ENCODE measurements at places on chromosomes 11 and 22. TPM values are rescaled to one million over a fixed set of nuclear protein-coding genes. Genes with fewer than 3 reads are reported as not detected.
A peak's percentile ranks its signal among the peaks of the same experiment; 100 is the strongest.

DNA sequence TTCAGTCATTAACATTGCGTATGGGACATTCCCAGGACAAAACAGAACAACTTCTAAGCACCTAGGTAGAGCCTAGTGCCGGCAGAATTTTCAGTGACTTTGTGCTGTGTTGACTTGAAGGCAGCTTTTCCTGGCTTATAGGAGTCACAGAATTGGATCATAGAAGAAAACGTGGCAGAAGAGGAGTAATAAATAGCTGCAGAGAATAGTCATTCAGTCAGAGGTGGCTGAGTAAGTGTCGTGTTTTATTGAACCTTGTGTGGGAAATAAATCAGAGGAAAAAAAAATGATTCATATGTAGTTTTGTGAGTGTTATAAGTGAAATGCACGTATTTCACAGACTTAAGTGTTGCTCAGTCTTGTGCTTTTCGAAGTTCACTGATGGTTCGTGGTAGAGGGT lies 2.1 kb downstream of the BARX2 start:
- DNase-seq = no peak
- H3K4me1 ChIP-seq = no peaks in the 10 kb centered on the region
- H3K27ac ChIP-seq = no peak overlapping the region
- H3K36me3 ChIP-seq = no peaks in the 10 kb centered on the region

- no peaks in the 10 kb centered on the region for H3K4me1 ChIP-seq
- no peak for DNase-seq
- no peak overlapping the region for H3K4me3 ChIP-seq
- H3K27ac ChIP-seq = no peak overlapping the region
- no peaks in the 10 kb centered on the region for H3K27me3 ChIP-seq
- H3K36me3 ChIP-seq = peaks cover 44% of the 10 kb centered on the region
These were observed 16.3 kb downstream of the KDELR3 start for GRCh38 chr22:38484244-38484643.

DNA sequence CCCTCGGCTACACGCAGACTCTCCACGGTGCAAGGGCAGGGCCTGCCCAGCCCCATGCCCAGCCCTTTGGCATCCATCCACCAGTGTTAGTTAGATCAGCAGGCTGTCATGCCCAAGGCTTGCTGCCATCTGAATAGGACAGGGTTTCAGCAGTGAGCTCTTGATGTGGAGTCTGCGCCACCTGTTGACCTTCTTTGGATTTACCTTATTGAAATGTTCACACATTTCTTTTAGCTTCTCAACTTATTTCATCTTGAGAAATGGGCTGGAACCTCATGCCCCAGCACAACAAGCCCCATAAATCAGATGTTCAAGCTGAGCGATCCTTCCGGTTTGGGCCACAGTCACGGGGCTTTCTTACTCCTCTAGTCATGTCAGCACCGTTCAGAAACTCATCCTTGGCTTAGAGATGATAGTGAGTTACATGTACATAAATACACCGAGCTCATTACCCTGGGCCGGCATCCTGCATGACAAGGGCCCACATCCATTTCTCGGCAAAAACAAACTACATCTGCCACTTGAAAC lies 61.7 kb downstream of the PARVB start:
- H3K27me3 ChIP-seq = no peaks in the 10 kb centered on the region
- H3K36me3 ChIP-seq = peaks cover 13% of the 10 kb centered on the region
- peak; percentile 27 for DNase-seq
- no peak overlapping the region for H3K4me3 ChIP-seq

Gene PRODH
- total RNA-seq = 0.13 TPM

DNA sequence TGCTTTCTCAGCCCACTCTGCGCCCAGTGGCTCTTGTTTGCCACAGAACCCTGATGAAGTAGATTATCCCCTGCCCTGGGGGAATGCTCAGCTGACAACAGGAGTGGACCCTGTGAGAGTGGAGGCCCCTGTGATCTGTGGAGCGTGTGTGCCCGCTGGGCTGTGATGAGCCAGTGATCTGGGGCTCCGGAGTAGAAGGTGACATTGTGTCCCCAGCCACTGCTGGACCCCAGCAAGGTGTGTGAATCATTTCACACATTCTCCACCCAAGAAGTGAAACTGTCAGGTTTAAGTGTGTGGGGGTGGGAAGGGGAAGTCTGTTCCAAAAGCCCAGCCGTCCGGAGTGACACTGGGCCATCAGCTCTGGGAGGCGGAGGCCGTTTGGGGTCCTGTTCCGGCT lies 33.1 kb upstream of the GRAMD4 start:
- no peaks in the 10 kb centered on the region for H3K27me3 ChIP-seq
- peak overlapping the region; percentile 78 for H3K27ac ChIP-seq
- H3K4me1 ChIP-seq = peaks cover 54% of the 10 kb centered on the region
- peak overlapping the region; percentile 65 for H3K4me3 ChIP-seq

DNA sequence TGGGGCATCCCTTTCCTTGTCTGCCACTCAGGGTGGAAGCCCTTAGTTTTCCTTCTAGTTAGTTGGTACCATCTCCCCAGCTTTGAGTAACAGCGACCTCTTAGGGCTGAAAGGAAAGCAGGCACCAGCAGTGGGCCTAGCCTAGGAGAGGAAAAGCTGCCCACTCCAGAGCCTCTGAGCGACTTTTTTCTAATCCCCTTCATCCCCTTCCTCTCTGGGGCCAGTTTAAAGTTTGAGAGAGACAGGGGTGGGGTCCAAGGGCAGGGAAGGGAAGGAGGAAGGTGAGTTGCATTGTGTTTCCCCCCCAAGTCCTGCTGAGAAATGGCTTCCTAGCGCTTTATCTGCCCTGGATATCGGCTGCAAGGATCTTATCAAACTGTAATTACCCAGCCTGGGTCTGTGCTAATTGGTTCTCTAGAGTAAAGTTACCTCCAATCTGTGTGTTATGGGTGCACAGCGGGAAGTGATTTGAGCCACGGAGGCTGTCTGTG lies 573.9 kb upstream of the CADM1 start:
- DNase-seq = no peak
- H3K27ac ChIP-seq = no peak overlapping the region
- no peak overlapping the region for H3K4me3 ChIP-seq
- H3K36me3 ChIP-seq = no peaks in the 10 kb centered on the region

GRCh38 chr11:88344869-88345268 lies 7.3 kb upstream of the CTSC start:
- no peak overlapping the region for H3K27ac ChIP-seq
- H3K36me3 ChIP-seq = no peaks in the 10 kb centered on the region
- no peak for DNase-seq
- H3K4me1 ChIP-seq = peaks cover 18% of the 10 kb centered on the region

GRCh38 chr11:107750313-107750712 lies 38.5 kb upstream of the SLN start:
- no peak for DNase-seq
- H3K4me1 ChIP-seq = no peaks in the 10 kb centered on the region
- H3K27me3 ChIP-seq = no peaks in the 10 kb centered on the region
- H3K27ac ChIP-seq = no peak overlapping the region

Gene PTPN5
- total RNA-seq = not detected

- no peaks in the 10 kb centered on the region for H3K36me3 ChIP-seq
- H3K27me3 ChIP-seq = no peaks in the 10 kb centered on the region
- H3K27ac ChIP-seq = no peak overlapping the region
- H3K4me3 ChIP-seq = no peak overlapping the region
These were observed 16.3 kb downstream of the LTO1 start for GRCh38 chr11:69658626-69659450.

- H3K4me1 ChIP-seq = no peaks in the 10 kb centered on the region
- H3K27ac ChIP-seq = no peak overlapping the region
- DNase-seq = no peak
- H3K4me3 ChIP-seq = no peak overlapping the region
These were observed 268.2 kb upstream of the C11orf87 start for GRCh38 chr11:109153836-109154235.

Gene CELF1
- 106 TPM for total RNA-seq

- no peak overlapping the region for H3K27ac ChIP-seq
- H3K4me3 ChIP-seq = no peak overlapping the region
- DNase-seq = no peak
- H3K27me3 ChIP-seq = no peaks in the 10 kb centered on the region
- no peaks in the 10 kb centered on the region for H3K4me1 ChIP-seq
- peaks cover 30% of the 10 kb centered on the region for H3K36me3 ChIP-seq
These were observed 32.1 kb downstream of the APOL1 start for GRCh38 chr22:36285017-36285416.

DNA sequence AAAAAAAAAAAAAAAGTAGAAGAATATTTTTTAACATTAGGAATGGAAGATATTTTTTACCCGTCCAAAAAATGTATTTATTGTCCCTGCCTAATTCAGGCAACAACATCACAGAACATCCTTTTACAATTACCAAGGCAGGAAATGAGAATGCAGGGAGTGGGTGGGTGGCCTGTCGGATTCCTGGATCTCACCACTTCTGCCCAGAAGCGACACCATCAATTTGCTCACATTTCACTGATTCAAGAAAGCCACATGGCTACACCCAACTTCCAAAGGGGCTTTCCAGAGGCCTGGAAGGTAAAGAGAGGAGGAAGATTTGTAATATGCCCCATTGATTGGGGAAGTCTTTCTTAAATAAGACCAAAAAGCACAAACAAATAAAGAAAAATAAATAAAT lies 93.8 kb upstream of the CLPB start:
- no peak overlapping the region for H3K4me3 ChIP-seq
- H3K27me3 ChIP-seq = no peaks in the 10 kb centered on the region
- H3K4me1 ChIP-seq = peaks cover 3% of the 10 kb centered on the region
- H3K36me3 ChIP-seq = no peaks in the 10 kb centered on the region
- no peak for DNase-seq

- H3K4me3 ChIP-seq = no peak overlapping the region
- H3K36me3 ChIP-seq = no peaks in the 10 kb centered on the region
- no peaks in the 10 kb centered on the region for H3K27me3 ChIP-seq
- H3K27ac ChIP-seq = no peak overlapping the region
- H3K4me1 ChIP-seq = peaks cover 11% of the 10 kb centered on the region
These were observed 84.0 kb downstream of the RPS6KA4 start for GRCh38 chr11:64443001-64443400.

DNA sequence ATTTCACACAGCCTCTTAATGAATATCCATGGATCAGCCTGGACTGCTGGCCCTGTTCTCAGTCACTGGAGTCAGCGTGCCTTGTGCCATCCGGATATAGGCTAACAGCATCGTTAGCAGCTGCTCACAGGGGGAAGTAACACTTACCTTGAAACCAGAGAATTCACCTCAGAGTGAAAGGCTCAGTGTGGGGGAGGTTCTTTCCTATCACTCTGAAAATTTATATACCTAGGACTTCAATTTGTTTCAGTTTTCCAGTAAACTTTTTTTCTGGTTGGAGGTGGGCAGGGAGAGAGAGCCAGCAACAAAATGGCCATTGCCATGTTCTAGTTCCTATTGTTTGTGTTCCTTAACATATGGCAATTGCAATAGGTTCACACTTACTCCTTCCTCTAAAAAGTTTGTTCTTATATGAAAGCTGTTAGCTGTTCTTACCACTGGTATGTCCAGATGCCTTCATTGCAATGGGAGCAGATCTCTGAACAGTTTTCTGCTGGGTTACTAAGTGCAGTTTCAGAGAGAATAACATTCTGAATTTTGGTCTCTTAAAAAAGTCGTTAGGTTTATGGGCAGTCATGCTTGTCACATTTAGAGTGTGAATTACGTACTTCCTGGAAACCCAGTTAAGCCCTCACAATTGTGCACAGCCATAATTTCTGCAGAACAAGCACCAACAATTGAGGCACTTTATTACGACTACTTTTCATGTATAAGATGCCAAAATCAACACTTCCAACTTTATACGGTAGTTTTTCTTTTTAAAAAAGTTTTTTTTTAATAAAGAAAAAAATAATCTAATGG lies 247.6 kb downstream of the CADM1 start:
- H3K36me3 ChIP-seq = no peaks in the 10 kb centered on the region
- H3K27me3 ChIP-seq = no peaks in the 10 kb centered on the region
- H3K4me3 ChIP-seq = no peak overlapping the region
- peak; percentile 21 for DNase-seq

GRCh38 chr11:44610186-44610955 lies 44.9 kb downstream of the CD82 start:
- no peak overlapping the region for H3K4me3 ChIP-seq
- H3K27ac ChIP-seq = peak overlapping the region; percentile 60
- peaks cover 27% of the 10 kb centered on the region for H3K36me3 ChIP-seq
- H3K4me1 ChIP-seq = peaks cover 79% of the 10 kb centered on the region

DNA sequence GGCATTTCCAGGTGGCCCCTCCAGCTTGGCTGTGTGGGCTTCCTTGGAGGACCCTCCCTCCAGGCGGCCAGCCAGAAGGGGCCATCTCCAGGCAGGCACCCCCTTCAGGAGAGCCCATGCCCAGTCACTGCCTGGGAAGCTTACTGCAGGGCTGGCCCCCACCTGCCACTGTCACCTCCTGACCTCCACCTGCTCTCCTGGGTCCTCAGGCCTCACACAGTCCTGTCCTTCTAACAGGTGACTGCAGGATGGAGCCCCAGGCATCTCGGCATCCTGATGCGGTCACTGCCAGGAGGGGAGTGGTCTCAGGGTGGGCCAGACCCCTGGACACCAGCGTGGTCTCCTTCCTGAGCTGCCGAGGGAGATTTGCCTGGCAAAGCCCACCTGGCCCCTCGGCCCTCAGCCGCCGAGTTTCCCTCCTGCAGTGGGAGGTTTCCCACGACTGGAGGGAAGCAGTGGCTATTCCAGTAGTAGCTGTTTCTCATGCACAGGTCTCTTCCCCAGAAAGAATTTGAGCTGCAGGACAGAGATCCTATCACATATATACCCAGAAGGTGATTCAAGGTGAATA lies 13.0 kb downstream of the TBX1 start:
- H3K4me3 ChIP-seq = no peak overlapping the region
- no peak for DNase-seq
- no peak overlapping the region for H3K27ac ChIP-seq
- peaks cover 9% of the 10 kb centered on the region for H3K4me1 ChIP-seq
- peaks cover 2% of the 10 kb centered on the region for H3K27me3 ChIP-seq

- no peak for DNase-seq
- H3K4me3 ChIP-seq = no peak overlapping the region
- H3K36me3 ChIP-seq = peaks cover 3% of the 10 kb centered on the region
- no peaks in the 10 kb centered on the region for H3K27me3 ChIP-seq
- no peak overlapping the region for H3K27ac ChIP-seq
These were observed 6.1 kb downstream of the AP5B1 start for GRCh38 chr11:65774525-65775306.

Gene OR8A1
- not detected for total RNA-seq

Gene MUC5AC
- total RNA-seq = not detected

GRCh38 chr11:106409222-106409621 lies 331.8 kb downstream of the AASDHPPT start:
- no peak overlapping the region for H3K4me3 ChIP-seq
- H3K27ac ChIP-seq = no peak overlapping the region
- H3K27me3 ChIP-seq = no peaks in the 10 kb centered on the region
- no peak for DNase-seq
- no peaks in the 10 kb centered on the region for H3K4me1 ChIP-seq

- no peak overlapping the region for H3K27ac ChIP-seq
- H3K4me1 ChIP-seq = peaks cover 22% of the 10 kb centered on the region
- H3K27me3 ChIP-seq = no peaks in the 10 kb centered on the region
- DNase-seq = no peak
These were observed 25.9 kb downstream of the GRAP2 start for GRCh38 chr22:39926753-39927152.
